GM10248 (cell line): ENCODE measurements at places on chromosomes 12 and 14.

- DNase-seq, result no peak
These were observed 118.9 kb downstream of the C12orf75 start for GRCh38 chr12:105449431-105449830.

DNA sequence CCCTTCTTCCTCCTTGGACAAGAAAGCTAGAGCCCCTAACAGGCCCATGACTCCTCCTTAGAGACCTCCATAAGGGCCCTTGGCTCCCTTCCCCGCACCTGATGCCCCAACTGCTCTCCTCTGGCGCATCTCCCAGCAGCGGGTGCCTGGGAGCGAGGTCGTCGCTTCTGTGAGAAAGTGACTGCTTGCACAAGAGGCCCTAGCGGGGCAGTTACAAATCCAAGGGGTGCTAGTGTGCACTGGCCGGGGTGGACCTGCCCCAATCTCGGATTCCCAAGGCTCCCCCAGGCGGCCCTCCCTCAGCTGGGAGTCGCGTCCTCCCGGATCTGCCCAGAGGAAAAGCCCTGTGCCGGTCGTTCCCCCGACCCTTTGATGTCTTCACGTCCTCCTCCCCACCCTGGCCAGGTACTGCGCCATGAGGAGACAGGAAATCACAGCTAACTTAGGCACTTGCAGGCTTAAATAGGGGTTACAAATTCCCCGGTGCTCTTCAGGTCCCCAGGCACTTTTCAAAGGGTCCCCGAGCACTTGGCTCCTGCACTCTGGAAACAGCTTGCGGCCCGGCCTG is 2.8 kb downstream of the NKX2-8 start:
- no peak for DNase-seq

GRCh38 chr12:60421741-60422140 is 825.9 kb downstream of the SLC16A7 start:
- DNase-seq, result no peak

- DNase-seq, result no peak
These were observed 742.6 kb downstream of the TMEM121 start for GRCh38 chr14:106269029-106269428.

DNA sequence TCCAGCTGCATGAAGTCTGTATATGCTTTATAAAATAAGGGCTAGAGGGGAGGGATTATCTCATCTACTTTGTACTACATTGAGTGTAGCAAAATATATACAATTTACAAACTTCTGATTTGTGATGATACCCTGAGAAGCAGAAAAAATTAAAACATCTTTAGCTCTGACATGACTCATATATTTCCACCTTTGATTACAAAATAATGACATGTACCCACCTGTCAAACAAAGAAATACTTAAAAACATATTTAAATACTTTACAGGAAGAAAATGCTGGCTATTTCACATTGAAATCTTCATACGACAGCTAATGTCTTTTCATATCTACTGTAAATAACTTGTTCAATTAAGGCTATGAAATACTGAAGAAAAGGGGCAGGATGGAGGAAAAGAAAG is 3.3 kb downstream of the GPR135 start:
- DNase-seq, result no peak

GRCh38 chr14:20427231-20428009 is 8.5 kb downstream of the KLHL33 start:
- peak; percentile 73 for DNase-seq

- no peak for DNase-seq
These were observed 4.1 kb downstream of the PELI2 start for GRCh38 chr14:56122301-56122700.

- DNase-seq, result no peak
These were observed 3.1 kb downstream of the DDIT3 start for GRCh38 chr12:57517187-57517586.

- DNase-seq, result no peak
These were observed 17.3 kb upstream of the LMNTD1 start for GRCh38 chr12:25570418-25570817.

- DNase-seq, result no peak
These were observed 37.8 kb upstream of the DYNC1H1 start for GRCh38 chr14:101926620-101927019.

DNA sequence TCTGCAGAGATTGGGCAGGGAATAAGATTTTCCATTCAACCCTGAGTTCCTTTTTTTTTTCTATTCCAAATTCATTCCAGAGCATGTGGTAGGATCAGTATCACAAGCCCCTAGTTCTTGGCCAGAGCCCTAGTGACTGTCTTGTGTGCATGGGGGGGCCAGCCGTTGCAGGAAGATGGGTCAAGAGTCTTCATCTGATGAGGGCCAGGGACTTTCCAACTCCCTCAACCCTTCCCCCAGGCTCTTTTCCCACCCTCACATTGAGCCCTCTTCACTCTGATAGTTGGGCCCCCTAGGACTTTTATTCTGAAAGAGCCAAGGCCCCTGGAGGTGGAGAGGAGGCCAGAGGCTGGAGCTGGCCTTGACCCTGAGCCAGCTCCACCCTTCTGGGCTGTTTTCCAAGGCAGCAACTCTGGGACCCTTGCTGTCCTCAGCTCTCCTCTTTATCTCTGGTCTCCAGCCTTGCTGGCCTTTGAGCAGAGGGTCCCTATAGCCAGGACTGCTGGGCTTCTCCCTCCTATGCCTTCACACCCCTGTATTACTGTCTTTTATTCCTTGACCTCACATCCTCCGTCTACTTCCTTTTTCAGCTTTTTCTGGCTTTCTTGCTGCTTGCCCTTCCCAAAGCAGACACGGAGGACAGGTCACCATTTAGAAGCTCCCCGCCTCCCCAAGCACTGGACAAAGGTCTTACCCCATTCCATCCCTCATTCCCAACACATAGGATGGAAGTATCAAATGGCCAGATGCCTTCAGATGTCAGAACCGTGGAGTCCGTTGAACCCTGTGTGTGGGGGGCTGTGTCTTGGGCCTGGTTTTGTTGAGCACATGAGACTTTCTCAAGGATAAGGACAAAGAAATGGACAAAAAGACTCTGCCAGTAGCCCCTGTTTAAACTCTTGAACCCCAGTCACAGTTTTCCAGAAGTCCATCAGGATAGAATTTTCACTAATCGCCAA is 5.6 kb downstream of the RBP5 start:
- no peak for DNase-seq

GRCh38 chr14:20873370-20874177 is 17.6 kb upstream of the RNASE3 start:
- peak; percentile 62 for DNase-seq

- no peak for DNase-seq
These were observed 13.9 kb upstream of the UBC start for GRCh38 chr12:124928095-124928911.

GRCh38 chr14:99338313-99338712 is 66.3 kb upstream of the BCL11B start:
- DNase-seq, result no peak

DNA sequence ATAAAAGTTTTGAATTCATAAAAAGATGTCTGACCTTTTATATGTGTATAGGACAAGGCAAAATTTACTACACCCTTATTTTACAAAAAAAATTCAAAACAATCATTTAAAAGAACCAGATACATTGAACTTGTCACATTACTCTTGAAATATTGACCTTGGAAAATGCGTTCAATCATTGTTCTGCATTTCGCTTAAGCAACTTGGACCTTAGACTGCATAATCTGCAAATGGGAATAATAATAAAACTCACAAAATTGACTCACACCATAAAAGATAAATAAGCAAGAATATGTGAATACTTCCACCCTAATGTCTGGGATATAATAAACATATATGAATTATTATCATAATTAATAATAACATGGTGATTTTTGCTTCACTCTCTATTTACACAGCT is 69.4 kb upstream of the PTPRB start:
- DNase-seq, result no peak

DNA sequence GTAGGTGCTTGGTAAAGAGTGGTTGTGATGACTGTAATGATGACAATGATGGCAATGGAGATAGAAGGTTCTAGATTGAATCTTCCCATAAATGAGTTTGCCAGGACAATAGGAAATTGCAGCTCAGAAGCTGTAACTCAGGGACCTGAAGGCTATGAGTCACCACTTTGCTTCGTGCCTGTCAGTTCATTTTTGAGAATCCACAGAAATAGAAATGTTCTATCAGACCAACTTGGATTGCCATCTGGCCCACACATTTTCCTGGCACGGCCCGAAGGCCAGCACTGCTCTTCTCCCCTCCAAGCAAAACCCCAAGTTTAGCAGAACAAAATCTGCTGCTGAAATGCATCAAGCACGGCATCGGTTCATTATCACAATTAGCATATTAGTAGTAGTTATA is 1127.0 kb downstream of the BCL11B start:
- no peak for DNase-seq

- no peak for DNase-seq
These were observed 47.6 kb upstream of the ASPG start for GRCh38 chr14:104037903-104038302.

DNA sequence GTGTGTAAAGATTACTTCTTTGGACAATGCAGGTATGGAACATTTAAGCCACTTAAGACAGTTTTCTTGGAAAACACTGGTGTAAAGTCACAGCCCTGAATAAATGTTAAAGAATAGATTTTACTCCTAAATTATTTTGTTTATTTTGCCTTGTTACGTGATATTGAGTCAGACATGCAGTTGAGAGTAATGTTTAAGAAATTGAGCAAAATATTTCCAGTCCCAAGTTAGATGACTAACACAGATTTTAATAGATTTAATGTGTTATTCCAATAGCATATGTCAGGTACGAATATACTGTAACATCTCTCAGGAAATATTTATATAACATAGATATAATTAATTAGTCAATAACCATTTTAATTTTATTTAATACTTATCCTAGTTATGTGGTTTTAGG is 1361.7 kb downstream of the FSCB start:
- DNase-seq, result no peak

DNA sequence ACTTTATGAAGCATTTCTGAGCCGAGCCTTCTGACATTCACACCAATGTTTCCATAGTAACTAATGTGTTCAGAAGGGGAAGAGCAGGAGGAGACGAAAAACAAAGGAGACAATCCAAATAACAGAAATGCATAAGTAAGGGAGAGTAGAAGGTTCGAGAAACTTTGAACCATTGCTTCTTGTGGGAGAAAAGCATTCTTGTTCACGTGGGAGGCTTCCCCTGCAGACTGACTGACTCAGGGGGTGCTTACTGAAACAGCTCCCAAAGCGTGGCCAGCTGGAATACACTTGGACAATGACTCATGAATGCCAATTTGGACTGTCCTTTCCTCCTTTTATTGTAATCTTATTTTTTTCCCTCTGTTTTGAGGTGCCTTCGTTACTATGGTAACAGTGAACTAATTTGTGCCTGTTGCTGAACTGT is 73.9 kb downstream of the NEDD1 start:
- DNase-seq, result no peak

GRCh38 chr12:14689144-14689543 is 7.3 kb downstream of the GUCY2C start:
- DNase-seq, result no peak

DNA sequence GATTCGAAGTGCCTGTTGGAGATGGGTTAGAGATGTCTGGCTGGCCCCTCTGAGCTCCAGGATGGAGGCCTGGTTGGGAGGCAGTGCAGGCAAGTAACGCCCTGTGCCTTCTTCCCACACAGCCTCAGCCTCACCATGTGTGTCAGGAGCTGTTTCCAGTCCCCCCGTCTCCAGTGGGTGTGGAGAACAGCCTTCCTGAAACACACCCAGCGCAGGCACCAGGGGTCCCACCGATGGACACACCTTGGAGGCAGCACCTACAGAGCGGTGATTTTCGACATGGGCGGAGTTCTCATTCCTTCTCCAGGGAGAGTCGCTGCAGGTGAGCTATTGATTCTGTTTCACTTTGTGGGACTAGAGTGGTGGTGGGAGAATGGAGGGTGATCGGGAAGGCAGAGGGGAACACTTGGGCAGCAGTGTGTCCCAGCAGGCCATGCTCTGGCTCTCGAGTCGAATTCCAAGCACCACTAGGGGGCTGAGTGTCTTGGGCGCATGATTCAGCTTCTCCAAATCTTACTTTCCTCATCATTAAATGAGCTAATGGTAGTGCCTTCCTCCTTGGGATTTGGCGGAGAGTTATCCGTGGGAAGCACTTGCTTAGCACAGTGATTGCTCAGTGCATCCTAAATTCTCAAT is 6.8 kb downstream of the ACAD10 start:
- no peak for DNase-seq

- DNase-seq, result no peak
These were observed 906.0 kb downstream of the VRK1 start for GRCh38 chr14:97703006-97703760.

DNA sequence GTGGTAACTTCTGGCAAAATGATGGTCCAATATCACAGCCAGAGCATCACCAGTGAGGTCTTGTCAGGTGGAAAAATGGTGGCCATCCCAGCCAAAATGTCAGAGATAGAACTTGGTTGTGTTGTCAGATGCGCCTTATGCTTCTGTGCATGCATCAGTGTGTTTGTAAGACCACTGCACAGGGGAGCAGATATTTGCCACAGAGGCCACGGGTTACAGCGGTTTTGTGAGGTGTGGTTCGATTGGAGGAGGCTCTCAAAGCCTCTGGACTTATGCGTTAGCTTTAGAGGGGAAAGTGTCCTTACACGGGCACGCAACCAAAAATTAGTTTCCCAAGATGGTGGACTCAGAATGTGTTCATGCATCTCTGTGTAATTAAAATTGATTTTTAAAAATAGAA is 243.8 kb downstream of the ADGRD1 start:
- peak; percentile 1 for DNase-seq

GRCh38 chr12:41089438-41089837 is 98.7 kb upstream of the PDZRN4 start:
- no peak for DNase-seq

DNA sequence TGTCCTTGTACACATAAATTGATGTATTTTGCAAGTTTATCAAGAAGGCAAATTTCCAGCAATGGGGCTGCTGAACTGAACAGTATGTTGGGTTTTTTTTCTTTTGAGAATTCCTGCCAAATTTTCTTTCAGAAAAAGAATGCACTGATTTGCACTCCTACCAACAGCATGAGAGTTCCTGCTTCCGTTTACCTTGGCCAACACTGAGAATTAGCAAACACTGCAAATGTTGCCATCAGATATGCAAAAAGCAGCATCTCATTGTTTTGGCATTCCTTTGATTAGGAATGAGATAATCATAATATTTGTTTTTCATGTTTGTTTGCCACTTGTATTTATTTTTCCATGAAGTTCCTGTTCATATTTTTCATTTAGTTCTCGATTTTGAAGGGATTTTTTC is 82.4 kb downstream of the RTN1 start:
- DNase-seq, result no peak

GRCh38 chr12:53989227-53990113 is 4.5 kb downstream of the HOXC10 start:
- peak; percentile 68 for DNase-seq

DNA sequence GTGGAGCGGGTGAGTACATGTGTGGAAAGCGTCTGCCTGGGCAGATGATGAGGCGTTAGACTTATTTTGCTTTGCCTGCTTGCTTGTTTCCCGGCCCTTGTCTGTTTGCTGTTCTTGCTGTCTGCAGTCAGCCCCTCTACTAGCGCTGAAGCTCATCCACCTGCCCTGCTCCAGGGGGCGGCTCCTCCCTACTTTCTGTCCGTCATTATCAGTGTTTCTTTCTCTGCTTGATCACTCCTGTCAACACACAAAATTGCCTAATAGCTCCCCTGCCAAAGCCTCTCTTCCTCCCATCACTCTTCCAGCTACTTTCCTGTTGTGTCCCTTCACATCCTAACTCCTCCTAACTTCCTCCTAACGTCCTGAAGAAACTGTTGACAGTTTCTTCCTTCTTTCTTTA is 34.9 kb upstream of the GALNT8 start:
- no peak for DNase-seq

- no peak for DNase-seq
These were observed 139.5 kb downstream of the SLC38A6 start for GRCh38 chr14:61120576-61120975.

GRCh38 chr12:114625294-114625851 is 58.6 kb downstream of the TBX3 start:
- peak; percentile 53 for DNase-seq

GRCh38 chr14:49915085-49915484 is 22.2 kb downstream of the ARF6 start:
- DNase-seq, result no peak
